ENCODE measurements at places on chromosomes 11 and 22.
A peak's percentile ranks its signal among the peaks of the same experiment; 100 is the strongest.

GRCh38 chr22:32882774-32883530 lies 81.4 kb downstream of the TIMP3 start:
- no peak for DNase-seq

DNA sequence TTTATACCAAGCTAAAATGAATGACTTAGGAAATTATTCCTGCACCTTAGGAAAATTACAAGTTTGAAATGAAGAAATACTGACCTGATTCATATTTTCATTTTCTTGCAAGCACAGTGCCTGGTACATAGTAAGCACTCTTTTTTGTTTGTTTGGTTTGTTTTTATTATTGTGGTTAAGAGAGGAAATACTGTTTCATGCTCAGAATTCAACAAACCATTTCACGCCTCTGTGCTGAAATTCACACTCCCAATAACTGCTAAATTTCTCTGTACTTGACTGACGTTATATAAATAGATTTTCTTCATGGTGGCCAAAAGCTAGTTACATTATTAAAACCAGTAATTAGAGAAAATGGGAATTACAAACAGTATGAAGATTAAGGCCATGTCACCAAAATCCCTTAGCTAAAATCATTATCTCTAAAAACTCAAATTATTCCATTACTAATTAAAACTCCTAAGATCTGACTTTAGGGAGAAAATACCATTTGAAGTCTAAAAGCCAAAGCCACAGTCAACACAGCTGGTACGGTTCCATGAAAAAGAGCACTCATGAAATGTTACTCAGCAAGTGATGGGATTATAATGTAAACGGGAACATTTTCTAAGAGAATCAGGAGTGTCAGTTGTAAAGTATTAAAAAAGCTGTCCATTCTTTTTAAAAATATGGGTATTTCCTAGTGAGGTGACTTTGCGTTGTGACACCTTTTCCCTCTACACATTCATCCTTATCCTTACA lies 77.8 kb upstream of the DDI1 start:
- DNase-seq, result no peak

GRCh38 chr11:130448416-130449309 lies at the start of gene ADAMTS15:
Gene ADAMTS15 (plus strand): TSS chr11:130448645. CDS start chr11:130448974, 329 bp downstream.
- peak; percentile 70 for DNase-seq

- DNase-seq, result peak; percentile 84
Measured at GRCh38 chr11:1693327-1694063, 3.5 kb upstream of the KRTAP5-6 start.

DNA sequence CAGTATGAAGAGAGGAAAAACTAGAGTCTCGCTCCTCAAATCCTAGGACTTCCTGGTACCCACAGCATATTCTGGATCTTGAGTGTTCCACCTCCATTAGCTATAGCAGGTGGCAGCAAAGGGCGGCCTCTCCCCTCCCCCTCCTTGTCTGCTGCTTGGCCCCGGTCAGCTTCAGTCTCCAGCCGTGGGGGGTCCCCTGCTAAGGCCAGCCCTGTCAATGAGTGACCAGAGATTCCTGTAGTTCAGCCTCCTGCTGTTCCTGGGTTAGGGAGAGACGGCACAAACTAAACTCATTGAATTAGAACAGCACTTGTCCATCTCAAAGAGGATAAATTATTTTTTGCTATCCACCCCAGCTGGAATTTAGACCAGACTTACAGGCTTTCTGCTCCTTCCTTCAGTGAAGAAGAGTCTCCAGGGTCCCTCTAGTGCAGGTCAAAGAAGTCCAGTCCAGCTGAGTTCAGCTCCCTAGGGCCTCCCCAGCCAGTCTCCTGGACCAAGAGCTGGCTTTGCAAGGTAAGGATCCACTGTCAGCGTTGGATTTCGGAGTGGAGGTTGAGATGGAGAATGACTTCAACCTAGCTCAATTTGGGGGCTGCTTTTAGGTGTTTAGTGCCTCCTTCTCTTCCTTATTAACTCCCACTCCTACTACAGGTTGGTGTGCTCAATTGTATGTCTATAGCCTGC lies 1.1 kb upstream of the PHLDB1 start:
- no peak for DNase-seq
